Activated CD4-positive, alpha-beta T cell treated with anti-CD3 and anti-CD28 coated beads, Interleukin-2, amount 50 U/mL, for 48 hours (primary cell): ENCODE measurements at places on chromosomes 16 and 17.

DNA sequence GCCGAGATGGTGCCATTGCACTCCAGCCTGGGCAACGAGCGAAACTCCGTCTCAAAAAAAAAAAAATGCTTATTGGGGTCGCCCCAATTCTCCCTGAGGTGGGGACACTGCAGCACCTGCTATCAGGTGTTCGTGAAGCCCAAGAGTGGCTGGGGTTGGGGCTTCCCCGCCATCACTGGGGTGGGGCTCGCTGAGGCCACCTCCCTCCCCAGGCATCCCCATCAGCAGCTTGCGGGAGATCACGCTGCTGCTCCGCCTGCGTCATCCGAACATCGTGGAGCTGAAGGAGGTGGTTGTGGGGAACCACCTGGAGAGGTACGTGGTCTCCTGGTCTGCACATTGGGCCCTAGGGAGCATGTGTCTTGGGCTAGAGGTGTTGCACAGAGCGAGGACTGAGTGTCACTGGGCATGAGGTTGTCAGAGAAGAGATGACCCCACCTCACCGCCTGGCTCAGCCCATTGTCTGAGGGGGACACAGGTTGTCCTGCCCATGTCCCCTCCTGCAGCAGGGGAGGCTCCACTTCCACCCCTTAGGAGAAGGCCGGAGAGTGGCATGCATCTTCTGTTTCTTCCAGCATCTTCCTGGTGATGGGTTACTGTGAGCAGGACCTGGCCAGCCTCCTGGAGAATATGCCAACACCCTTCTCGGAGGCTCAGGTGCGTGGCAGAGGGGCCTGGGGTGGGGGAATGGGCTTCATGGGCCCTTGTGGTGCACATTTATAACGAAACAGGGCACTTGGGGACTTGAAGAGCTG is 4.9 kb downstream of the CDK10 start:
- DNase-seq, result no peak

- DNase-seq, result no peak
Observed at GRCh38 chr16:74680681-74681080, 14.0 kb upstream of the RFWD3 start.

GRCh38 chr17:9571201-9571600 is 4.4 kb downstream of the STX8 start:
- DNase-seq, result no peak

GRCh38 chr16:57277586-57277985 is 6.9 kb downstream of the PLLP start:
- DNase-seq, result peak; percentile 73

GRCh38 chr16:81006211-81006812 is 373 bp downstream of the CMC2 start:
- DNase-seq, result peak; percentile 78
